C1 segment of cervical spinal cord (tissue), 14 donors: ENCODE measurements at places on chromosomes 1 and 21.

DNA sequence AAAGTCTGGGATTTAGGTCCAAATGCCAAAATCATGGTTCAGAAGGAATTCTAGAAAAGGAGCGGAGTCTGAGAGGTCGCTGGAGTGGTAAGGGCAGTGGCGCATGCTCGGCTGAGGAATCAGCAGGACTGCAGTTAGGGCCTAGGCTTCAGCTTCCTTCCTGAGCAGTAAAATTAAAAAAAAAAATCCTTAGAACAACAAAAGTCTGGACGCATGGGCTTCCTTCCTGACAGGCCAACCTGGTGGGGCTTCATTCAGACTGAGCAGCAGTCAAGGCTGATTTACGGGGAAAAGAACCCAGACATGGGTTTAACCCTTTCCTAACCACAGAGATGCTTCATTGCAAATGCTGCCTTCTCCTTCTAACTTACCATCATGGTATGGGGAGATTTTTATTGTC, 17.1 kb downstream of the RNF220 start:
- DNase-seq = no peak

GRCh38 chr1:26035959-26036755, 9.8 kb downstream of the SLC30A2 start:
- DNase-seq = peak; percentile 87

DNA sequence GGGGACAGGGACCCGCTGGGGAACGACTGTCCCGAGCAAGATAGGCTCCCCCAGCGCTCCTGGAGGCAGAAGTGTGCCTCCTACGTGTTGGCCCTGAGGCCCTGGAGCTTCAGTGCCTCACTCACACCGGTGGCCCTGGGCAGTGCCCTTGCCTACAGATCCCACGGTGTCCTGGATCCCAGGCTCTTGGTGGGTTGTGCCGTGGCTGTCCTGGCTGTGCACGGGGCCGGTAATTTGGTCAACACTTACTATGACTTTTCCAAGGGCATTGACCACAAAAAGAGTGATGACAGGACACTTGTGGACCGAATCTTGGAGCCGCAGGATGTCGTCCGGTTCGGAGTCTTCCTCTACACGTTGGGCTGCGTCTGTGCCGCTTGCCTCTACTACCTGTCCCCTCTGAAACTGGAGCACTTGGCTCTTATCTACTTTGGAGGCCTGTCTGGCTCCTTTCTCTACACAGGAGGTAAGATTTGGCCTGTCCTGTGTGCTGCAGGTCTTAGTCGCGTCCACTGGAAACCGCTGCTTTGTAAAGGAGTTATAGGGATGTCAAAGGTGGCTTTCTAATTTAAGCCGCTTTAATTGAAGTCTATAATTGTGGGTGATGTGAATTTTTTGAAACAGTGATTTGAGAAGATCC, 717 bp downstream of the UBIAD1 start:
- DNase-seq = no peak

DNA sequence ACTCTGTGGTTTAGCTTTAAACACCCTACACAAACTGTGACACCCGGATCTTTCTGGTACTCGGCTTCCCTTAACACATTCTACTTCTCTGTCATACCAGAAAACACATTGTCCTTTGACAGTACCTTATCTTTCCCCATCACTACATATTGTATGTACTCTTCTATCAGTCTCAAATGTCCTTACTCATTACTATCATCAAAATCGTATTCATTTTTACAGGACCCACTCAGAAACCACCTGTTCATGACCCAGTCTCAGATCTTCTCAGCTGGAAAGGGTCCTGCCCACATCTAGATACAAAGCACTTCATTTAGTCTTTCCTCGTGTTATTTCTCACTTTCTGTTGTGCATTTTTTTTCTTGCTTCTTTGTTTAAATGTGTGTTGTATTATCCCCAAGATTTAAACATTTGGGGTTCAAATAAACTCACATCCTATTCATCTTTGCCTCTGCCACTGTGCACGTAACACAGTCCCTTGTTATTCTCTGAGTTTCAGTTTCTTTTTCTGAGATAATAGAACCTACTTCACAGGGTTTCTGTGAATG, 27.7 kb downstream of the CD34 start:
- DNase-seq = no peak

- DNase-seq = no peak
Observed at GRCh38 chr1:230495891-230496385, 69.8 kb upstream of the PGBD5 start.

GRCh38 chr1:64856553-64856952, 109.8 kb downstream of the JAK1 start:
- no peak for DNase-seq

- DNase-seq = no peak
Observed at GRCh38 chr1:163083690-163084089, 14.5 kb downstream of the RGS4 start.

DNA sequence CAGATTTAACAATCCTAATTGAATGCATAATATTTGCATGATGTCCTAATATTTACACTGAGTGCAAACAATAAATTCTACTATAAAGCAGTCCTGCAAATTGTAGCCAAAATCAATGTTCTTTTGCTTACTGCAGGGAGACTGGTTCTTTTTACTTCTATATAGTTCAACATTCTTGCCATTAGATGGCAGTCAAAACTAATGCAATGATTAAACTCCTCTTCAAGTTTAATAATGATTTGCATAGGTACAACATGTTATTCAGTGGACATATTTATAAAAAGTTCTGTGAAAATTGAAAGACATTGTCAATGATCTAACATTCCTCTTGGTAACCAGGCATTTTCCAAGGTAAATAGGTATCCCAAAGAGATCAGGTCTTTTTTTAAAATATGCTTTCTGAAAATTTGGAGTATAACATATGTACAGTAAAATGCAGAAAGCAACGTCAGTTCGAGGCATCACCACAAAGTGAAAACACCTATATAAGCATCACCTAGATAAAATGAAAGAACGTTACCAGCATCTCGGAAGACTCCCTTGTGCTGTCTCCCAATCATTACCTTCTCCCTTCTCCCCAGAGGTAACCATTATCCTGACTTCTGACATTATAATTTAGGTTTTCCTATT, 9.8 kb upstream of the FNBP1L start:
- DNase-seq = no peak

GRCh38 chr1:50959303-50959912, 659 bp downstream of the FAF1 start:
- peak; percentile 48 for DNase-seq

DNA sequence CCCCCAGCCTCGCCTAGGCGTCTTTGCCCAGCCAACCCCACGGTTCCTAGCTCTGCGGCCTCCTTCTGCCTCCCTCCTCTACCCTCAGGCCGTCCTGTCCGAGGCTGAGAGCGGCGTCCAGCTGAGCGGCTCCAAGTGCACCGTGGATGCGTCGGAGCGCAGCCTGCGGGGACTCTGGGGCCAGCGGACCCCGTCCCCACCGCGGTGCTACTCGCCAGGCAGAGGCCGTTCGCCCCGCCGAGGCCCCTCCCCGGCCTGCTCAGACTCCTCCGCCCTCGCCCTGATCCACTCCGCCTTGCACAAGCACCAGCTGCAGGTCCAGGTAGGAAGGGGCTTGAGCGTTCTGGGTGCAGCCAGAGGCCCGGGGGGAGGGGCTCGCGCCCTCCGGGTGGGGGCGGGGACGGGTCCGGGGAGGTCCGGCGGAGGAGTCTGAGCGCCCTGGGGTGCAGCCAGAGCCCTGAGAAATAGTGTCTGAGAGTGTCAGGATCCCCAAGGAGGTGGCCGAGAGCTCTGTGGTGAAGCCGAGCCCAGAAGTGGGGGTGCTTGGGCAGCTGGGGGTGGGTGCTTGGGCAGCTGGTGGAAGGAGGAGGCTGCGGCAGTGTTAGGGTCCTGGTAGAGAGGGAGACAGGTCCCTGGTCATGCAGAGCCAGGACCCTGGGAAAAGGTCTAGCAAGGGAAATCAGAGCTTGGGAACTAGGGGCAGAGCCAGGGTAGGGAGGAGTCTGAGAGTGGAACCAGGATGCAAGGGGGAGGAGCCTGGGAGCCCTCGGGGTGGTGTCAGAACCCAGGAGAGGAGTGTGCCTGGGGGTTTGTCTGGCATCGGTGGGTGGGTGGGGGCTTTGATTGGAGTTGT, 3.2 kb upstream of the NBPF3 start:
- DNase-seq = no peak

DNA sequence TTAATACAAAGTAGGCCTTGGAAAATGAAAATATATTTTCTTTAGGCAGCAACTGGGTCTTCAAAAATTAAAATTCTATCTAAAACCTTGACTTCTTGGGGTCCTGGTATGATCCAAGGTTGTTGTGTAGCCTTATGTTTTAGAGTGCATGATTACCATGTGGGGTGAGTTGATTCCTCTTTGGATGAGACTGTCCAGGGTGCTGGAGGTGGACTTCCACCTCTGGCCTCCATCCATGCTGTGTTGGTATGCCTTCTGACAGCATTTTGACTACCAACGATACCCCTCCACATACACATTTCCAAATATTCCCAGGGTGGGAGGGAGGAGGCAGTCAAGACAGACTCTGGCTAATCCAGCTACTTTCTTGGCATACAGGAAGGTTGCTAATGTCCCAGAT, 205.0 kb downstream of the TNR start:
- no peak for DNase-seq

GRCh38 chr1:243269461-243269801, 13.6 kb downstream of the SDCCAG8 start:
- DNase-seq = no peak

GRCh38 chr1:154353460-154353904, 28.2 kb downstream of the ATP8B2 start:
- no peak for DNase-seq

GRCh38 chr1:219806020-219806419, 122.3 kb downstream of the SLC30A10 start:
- no peak for DNase-seq

GRCh38 chr21:35578347-35578782, 482.0 kb downstream of the SETD4 start:
- DNase-seq = no peak

GRCh38 chr1:231866392-231867331, 240.1 kb downstream of the DISC1 start:
- no peak for DNase-seq
